CD4-positive, alpha-beta T cell treated with Interleukin-4 for 1 hour (primary cell): ENCODE measurements at places on chromosomes 4 and X.

DNA sequence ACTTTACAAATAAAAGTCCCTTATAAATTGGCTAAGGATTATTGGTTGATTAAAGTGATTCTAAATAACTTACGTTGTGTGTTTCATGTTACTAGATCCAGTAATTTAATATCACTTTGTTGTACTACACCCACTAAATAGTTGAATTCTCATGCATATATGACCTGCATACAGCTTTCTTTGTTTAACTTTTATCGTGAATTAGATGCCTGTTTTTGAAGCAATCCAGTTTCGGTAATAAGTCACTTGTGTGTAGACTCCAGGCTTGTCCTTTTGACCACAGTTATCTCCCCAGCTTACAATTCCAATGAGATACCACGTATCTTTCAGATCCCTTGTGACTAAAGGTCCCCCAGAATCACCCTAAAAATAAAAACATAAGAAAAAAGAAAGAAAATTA lies 27.3 kb upstream of the TMPRSS11D start:
- DNase-seq: no peak

GRCh38 chr4:168995537-168996295 lies 14.3 kb downstream of the CBR4 start:
- peak; percentile 28 for DNase-seq

- DNase-seq: no peak
These were observed 102.7 kb downstream of the TAB3 start for GRCh38 chrX:30786374-30786773.

GRCh38 chr4:113052379-113052951 lies 3.0 kb downstream of the ANK2 start:
- DNase-seq: no peak

- no peak for DNase-seq
These were observed 37.0 kb upstream of the ATP6AP2 start for GRCh38 chrX:40543661-40544328.

DNA sequence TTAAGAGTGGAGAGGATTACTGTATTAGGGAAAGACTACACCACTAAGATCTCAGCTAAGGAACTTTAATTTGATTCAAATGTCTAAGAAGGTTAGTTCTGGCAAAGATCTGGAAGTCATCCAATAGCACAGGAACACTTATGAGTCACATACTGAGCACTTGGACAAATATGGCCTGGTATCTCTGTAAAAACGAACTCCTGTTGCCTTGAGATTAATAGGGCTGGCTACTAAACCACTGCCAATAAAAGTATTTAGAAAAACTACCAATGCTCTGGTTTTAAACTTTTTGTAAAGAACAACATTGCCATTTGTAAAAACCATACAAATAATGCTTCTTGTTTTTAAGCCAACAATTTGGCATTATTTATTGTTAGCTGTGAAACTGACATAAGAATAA lies 70.5 kb downstream of the SEC24D start:
- no peak for DNase-seq

GRCh38 chrX:25343060-25343459 lies 327.3 kb upstream of the ARX start:
- no peak for DNase-seq

DNA sequence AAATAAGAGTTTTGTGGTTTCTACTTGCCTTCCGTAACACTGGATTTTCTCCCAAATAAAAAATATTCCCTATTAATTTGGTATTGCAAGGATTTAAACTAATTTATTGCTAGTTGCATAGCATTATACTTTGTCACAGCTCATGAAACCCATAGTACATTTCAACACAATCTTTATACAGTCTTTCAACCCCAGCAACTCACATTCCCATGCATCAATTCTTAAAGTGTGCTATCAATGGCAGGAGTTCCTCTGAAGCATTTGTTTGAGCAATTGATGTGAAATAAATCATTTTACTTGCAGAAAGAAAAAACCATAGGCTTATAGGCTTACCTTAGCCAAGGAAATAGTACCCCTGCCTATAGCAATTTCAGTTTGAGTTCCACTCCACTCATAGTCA lies 251.9 kb downstream of the PAPSS1 start:
- DNase-seq: no peak

GRCh38 chr4:125331116-125331515 lies 16.4 kb downstream of the FAT4 start:
- no peak for DNase-seq

DNA sequence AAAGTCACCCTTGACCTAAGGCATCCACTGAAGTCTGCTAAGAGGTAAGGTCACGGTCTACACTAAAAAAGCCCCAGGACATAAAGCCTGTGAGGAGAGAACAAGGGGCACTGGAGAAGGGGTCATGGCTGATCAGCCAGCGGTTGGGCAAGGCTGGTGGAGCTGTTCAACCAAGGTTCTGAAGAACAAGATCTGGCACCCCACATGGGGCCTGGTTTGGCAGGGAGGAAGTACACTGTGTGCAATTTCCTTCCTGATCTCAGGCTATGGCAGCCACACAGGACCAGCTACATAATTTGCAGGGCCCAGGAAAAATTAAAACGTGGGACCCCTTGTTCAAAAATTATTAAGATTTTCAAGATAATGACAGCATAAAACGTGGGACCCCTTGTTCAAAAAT lies 14.1 kb upstream of the BRS3 start:
- no peak for DNase-seq

DNA sequence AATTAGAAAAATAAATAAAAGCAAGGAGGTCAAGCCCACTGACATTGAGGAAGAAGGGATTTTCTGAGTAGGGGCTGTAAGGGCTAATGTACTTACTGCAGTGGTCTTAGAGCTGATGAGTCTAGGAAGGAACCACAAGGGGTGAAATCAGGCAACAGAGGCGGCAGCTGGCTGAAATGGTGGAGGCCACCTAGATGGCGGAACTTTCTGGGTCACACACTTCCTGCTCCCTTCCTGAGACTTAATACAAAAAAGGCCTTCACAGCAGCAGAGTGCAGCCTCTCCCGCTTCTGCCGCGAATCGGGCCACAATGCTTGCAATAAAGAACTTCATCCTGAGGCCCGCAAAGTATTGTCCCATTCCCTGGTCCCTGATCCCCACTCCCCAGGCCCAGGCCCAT lies 15.4 kb downstream of the SNX12 start:
- no peak for DNase-seq

DNA sequence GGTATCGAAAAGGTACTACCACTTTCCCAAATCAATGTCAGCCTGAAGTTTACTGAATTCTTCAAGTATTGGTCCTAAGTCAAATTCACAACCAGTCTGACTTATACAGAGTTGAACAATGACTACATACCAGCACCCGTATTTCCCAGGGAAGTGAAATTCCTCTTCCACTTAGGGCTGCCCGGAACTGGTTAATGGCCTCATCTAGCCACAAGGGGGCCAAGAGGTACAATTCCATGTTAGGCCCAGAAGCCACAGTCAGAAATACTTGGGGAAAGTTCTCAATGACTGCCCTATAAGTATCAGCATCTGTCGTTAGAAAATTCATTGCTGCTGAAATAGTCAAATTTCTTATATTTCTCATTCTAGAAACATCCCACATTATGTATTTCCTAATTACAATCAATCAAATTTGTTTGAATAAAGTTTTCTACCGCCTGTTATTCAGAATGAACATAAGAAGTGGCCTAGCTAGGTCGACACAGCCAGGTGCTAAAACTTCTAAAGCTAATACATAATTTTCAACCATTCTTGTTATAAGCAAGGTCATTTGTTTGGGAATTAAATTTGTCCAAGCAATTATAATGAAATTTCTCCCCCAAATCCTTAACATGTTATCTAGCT lies 5.6 kb upstream of the PCDH7 start:
- DNase-seq: no peak

DNA sequence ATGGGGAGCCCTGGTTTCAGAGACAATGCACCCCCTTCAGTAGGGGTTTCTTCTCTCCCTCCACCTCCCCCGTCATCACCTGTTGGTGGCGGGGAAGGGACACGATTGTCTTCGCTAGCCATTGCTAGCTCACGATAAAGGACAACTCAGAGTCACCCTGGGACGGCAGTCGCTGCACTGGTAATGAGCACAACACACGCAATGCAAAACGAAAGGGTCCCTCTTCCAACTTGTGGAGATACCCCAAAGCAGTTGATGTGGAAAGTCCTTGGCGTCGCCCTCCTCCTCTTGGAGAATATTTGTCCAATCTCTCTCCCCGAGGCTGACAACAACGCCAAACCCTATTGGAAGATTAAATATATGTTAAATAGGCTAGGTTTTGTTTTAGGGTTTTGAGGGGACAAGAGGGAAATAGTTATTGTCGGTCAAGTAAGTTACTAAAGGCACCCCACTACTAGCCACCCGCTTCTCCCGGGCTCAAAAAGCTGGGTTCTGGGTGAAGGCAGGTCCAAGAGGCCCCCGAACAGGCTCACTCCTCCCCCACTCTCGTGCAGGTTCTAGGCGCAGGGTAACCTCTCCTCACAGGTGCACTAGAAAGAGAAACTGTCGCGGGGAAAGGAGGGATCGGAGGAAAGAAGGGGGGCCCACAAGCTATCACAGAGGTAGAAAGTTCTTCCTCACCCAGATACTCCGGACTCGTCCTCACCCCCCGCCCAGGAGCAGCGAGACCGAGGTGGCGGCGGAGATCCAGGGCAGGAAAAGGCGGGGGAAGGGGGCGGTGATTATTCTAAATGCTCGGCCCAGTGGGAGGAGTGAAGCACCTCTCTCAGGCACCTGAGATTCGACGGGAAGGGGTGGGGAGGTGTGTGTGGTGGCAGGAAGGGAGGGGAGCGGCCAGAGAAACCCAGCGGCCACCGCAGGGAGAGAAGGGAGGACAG lies at the start of gene LRBA:
Gene LRBA, minus strand, starts transcription at position 764 of the 938 bp plus-strand sequence. Its CDS starts 642 bp downstream, at position 122.
- DNase-seq: peak; percentile 79

DNA sequence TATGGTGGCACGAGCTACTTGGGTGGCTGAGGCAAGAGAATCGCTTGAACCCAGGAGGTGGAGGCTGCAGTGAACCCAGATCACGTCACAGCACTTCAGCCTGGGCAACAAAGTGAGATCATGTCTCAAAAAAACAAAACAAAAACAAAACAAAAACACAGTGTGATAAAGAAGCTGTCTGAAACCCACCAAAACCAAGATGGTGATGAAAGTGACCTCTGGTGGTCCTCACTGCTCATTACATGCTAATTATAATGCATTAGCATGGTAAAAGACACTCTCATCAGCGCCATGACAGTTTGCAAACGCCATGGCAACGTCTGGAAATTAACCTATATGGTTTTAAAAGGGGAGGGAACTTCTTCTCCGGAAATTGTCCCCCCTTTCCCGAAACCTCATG lies 29.4 kb upstream of the OPHN1 start:
- DNase-seq: peak; percentile 36

- no peak for DNase-seq
These were observed 36.7 kb downstream of the KLF8 start for GRCh38 chrX:56268888-56269287.

DNA sequence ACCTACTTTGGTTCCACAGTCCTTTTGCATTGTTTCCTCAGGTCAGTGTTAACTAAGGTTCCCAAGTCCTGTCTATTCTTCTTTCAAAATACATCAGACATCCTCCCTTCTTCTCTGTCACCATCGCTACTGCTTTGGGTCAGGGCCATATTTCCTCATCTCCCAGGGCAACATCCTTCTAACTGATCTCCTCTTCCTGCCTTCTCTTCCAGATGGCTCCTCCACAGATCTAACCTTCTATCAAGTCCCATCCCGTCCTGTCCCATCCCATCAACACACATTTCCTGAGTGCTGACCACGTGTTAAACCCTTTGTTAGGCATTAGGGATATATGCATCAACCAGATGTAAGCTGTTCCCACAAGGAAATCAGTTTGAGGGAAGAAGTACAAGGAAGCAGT lies 25.9 kb downstream of the PLAC1 start:
- no peak for DNase-seq

- DNase-seq: no peak
These were observed 249.1 kb downstream of the KCNIP4 start for GRCh38 chr4:21699446-21699845.

DNA sequence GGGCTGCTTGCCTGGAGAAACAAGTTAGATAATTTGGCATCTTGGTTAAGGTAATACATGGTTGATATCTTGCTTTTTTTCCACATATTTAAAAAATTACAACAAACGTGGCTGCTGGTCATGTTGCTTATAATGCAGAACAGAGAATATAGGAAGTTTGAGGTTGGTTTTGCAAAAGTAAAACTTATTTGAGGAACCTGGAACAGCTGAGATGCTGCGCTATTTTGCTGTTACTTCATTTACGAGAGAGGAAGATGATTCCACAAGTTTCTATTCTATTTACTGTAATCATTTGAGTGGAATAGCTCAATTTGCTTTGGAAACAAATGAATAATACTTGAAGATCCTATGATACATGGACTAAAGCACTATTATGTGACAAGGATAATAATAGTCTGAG lies 118.9 kb downstream of the TMA16 start:
- DNase-seq: no peak
